ENCODE measurements at places on chromosomes 6 and 20.

DNA sequence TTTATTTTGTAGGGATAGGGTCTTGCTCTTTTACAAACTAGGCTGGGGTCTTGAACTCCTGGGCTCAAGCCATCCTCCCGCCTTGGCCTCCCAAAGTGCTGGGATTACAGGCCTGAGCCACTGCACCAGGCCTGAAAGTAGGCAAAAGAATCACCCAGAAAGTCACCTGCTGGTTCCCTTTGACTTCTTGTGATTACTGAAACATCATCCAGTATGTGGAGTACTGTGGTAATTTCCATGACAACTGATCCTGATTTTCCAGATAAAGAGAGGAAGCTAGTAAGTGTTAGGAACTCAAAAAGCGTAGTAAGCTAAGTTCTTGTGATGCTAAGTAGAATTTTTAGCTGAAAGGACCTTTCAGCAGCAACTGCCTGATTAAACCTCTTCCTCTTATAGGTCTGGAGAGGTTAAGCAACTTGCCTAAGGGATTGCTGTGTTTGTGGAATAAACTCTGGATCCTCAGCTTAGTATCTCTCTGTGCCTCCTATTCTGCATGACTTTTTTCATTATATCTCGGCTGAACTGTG, 16.8 kb downstream of the RALY start:
- no peak for DNase-seq

DNA sequence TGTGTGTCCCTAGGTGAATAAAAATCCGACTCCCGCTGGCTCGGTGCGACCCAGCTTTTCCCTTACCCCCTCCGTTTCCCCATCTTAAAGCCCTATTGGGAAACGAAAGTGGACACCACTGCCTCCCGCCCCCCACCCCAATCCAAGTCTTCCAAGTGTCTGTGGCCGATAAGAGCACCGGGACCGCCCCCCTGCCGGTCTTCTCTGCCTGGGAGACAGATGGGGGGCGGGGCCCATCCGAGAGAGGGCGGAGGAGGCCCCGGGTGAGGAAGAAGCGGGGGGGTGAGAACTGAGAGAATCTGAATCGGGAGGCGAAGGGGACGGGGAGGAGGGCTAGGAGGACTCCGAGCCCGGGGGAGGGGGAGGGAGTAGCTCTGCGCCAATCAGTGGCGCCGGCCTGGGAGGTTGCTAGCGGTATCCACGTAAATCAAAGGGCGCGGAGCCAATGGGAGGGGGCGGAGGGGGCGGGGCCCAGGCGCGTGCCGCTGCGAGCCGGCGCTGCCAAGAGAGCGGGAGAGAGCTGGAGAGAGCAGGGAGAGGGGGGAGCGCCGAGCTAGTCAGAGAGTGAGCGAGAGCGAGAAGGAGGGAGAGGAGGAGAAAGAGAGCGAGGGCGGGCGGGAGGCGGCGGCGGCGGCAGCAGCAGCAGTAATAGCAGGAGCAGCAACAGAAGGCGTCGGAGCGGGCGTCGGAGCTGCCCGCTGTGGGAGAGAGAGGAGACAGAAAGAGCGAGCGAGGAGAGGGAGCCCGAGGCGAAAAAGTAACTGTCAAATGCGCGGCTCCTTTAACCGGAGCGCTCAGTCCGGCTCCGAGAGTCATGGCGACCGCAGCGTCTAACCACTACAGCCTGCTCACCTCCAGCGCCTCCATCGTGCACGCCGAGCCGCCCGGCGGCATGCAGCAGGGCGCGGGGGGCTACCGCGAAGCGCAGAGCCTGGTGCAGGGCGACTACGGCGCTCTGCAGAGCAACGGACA, at the start of gene POU3F2:
Gene POU3F2, plus strand, starts transcription at position 515 of the 972 bp plus-strand sequence. Its CDS starts 300 bp downstream, at position 815.
- no peak for DNase-seq

DNA sequence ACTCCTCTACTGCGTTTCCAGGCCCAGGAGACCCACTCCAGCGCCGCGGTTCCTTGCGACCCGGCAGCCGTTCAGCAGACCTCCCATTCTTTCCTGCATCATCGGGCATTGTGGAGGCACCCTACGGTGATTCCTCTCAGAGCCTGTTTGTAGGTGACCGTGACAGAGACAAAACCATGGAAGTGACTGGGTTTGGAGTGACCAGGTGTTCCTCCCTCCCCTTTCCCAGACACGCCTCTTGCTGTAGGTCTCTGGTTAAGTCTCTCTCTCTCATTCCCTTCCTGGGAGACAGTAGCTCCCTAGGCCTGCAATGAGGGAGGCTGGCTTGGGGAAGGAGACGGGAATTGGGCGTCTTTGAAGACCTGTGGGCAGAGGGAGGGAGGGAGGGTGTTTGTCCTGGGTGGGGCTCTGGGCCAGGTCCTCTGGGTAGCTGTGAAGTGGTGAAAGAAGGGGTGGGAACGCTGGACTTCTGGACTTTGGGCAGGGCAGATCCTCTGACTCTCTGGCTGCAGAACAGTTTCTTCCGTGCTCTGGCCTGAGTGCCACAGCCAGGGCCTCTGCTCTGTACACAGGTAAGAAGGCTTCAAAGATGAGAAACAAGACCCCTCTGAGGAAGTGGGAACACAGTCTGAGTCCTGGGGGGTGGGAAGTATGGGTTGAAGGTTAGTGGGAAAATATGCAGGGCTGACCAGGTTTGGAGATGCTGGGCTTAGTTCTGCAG, 763 bp downstream of the KLC4 start:
- DNase-seq = no peak

- DNase-seq = no peak
Measured at GRCh38 chr20:63881451-63882226, 13.3 kb upstream of the DNAJC5 start.

- DNase-seq = no peak
Measured at GRCh38 chr6:112058243-112059032, 4.5 kb downstream of the CCN6 start.

GRCh38 chr6:7127680-7128079, 19.9 kb downstream of the RREB1 start:
- DNase-seq = no peak

- no peak for DNase-seq
Measured at GRCh38 chr6:38400101-38400500, 239.6 kb downstream of the BTBD9 start.

- no peak for DNase-seq
Measured at GRCh38 chr20:33072813-33073212, 6.6 kb upstream of the BPIFB4 start.

- DNase-seq = no peak
Measured at GRCh38 chr6:84866715-84867114, 102.3 kb upstream of the TBX18 start.

DNA sequence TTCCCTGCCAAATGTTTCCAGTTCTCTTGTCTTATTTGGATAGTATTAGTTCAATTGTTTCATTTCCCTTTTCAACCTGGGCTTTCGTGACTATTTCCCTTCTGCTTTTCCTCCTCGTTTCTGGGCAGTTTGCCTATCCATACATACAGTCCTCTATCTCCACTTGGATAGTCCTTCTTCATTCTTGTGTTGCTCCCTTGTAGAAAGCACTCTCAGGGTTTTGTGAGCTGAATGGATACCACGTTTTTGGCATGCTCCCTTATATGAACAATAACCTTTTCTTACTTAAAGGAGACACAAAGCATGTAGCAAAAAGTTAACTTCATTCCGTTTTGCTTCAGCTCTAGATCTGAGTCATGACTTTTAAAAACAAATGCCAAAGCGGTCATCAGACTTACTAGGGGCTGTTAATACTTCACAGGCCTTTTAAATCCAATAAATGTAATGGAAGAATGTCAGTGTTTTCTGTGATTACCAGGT, 16.6 kb downstream of the CRYBG1 start:
- no peak for DNase-seq

GRCh38 chr20:52031563-52032303, 159.8 kb downstream of the ZFP64 start:
- no peak for DNase-seq

GRCh38 chr20:47262008-47262364, 94.5 kb downstream of the ZMYND8 start:
- DNase-seq = no peak

DNA sequence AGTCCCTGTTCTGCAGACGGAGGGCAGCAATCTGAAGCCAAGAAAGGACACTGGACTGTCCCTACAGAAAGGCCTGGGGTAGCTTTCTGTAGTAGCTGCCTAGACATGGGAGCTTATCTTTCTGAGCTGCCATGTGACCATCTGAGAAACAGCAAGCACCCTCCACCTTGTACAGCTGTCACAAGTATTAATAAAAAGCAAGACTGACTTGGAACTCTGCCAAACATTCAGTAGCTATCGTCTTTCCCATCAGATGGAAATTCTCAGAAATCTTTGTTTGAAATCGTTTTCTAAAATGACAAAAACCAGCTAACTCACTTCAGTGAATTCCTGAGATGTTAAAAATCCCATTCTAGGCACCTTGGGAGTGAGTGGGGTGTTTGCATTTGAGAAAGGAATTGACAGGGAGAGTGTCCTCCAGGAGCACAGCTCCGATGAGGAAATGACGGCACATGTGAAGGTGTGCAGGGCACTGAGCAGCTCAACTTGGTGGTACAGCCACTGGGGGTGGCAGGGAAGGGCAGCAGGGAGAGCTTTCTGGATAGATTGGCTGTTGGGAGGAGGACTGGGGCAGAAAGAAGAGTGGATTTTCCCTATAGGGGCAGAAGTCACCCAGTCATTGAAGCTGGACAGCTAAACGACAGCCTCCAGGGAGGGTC, 24.5 kb downstream of the ACSS1 start:
- DNase-seq = no peak

- DNase-seq = no peak
Measured at GRCh38 chr6:52595796-52596130, 18.9 kb upstream of the TRAM2 start.
